DMS79 treated with DMSO at 0.1 percent for 48 hours (cell line): ENCODE measurements at places on chromosomes 12 and 14.

DNA sequence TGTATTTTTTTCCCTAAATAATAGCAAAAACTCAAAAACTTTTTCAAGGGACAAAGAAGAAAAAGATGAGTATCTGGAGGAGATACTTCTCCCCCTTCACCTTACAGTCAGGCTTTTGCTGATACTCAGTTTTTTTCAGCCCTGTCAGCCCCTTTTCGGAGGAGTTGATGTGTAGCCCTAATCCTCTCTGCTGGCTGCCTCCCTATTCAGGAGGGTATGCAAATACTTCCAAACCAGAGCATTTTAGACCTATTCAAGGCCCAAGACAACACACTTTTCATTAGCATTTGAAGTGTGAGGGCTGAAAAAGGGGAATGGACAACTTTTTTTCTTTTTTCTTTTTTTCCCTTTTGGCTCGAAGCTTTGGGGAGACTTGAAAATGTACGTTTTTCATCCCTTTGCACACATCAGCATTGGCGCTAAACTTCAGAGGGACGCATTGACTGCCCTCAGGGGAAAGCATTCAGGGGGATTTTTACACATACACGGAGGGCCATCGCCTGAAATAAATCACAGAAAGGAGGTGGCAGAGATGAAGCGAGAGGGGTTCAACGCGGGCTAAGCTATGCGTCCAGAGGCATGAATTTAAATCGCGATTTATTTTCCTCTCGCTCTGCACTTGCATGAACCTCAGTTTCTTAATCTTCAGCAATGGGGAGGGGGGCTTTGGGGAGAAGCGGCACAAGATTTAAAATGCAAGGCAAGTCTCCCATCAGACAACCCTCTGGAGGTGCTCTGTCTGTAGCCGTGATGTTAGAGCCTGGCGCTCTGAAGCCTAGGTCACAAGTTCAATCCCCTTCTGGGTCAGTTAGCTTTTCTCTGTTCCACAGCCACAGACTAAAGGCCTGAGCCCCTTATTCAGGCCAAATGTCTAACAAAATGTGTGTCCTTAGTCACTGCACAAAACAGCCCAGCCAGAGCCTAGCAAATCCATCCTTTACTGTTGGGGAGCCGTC is 86.3 kb downstream of the ASCL1 start:
- DNase-seq = no peak

DNA sequence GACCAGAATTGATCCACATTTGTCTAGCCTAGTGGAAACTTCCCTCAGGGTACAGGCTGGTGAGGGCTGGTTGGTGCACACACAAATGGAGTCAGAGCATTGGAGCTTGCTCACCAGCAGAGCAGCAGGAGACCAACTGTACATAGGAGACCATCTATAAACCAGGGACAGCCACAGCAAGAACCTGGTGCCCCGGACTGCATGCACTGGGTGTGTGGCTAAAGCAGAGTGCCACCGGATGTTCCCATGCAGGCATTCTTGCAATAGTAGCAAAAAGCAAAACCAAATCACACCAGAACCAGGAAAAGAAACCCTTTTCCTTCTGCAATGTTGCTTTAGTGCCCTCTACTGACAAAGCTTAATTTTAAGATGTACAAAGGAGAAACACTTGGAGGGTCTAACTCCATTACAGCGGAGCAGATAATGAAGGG is 136.4 kb downstream of the MDGA2 start:
- DNase-seq = no peak

DNA sequence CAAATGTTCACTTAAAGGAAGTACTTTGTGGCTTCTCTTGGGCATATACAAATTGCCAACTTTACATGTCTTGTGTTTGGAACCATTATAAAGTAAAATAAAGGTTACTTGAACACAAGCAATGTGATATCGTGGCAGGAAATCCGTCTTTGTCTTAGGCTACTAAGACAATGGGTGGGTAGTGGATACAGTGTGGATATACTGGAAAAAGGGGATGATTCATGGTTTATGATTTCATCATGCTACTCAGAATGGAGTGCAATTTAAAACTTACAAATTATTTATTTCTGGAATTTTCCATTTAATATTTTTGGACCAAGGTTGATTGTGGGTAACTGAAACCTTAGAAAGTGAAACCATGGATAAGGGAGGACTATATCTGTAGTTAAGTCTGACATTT is 48.4 kb downstream of the MYRFL start:
- DNase-seq = no peak

- DNase-seq = no peak
These were observed 151.9 kb downstream of the GXYLT1 start for GRCh38 chr12:41992692-41993215.

- no peak for DNase-seq
These were observed 16.9 kb upstream of the STON2 start for GRCh38 chr14:81416981-81417380.

GRCh38 chr14:69483765-69484443 is 624 bp upstream of the PLEKHD1 start:
- peak; percentile 83 for DNase-seq

DNA sequence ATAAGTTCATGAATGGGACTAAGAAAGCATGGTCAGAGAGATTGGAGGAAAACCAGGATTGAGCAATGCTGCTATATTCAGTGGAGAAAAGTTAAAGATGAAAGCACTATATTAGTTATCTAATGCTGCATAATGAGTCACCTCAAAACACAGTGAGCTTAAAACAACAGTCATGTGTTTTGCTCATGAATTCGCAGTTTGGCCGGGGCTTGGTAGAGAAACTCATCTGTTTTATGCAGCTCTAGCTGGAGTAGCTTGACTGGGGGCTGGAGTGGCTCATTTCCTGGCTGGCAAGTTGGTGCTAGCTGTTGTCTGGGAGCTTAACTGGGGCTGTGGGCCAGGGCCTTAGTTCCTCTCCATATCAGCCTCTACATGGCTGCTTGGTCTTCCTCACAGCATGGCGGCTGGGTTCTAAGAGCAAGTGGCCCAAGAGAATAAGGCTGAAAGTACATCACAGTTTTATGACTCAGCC is 90.1 kb downstream of the ADCK1 start:
- no peak for DNase-seq

DNA sequence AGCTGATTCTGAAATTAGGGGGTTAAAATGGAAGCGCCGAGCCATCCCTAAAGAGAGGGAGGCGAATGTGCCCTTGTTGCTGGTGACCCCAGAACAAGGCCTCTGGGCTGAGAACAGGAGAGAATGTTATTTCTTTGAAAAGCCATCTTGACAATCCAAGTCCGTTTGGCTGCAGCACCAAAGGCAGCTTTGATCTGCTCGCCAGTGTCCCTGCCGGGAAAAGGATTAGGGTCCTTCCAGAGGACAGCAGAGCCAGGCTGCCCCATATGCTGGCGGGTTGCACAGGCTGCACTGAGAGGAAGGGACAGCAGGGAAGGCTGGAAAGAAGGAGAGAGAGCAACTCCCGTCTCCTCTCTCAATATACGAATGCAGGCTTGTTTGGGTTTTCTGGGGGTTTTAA is 141.7 kb downstream of the TMEM132C start:
- no peak for DNase-seq

DNA sequence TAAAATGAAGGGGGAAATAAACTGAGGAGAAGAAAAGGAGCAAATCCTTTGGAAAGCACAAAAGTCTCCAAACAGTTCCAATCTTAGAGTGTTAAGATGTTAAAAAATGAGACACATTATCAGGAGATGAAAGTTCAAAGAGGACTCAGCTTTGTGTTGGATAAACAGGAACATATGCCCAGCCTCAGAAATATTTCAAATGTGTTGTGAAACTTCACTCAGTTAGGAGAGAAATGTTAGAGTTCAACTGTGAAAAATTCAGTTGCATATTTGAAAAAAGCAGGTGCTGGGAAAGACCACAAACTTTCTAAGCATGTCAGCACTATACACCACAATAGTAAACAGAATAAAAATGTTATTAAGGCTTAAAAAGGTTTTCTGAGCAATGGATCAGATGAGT is 136.8 kb upstream of the PRKD1 start:
- no peak for DNase-seq

DNA sequence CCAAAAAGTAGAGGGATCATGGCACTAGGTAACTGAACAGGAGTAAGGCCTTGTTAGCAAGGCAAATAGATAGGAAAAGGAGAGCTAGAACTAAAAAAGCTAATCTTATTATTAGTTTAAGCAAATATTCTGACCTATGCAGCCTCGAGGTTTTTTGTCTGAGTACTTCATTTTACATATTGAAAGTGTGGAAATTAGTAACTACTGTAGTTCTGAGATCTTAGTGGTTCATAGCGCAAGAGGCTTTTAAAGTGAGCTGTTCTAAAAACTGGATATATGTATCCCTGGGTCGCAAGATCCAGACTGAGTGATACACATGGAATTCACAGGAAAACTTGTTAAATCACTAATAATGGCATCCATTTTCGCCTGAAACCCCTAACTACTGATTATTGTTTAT is 411.0 kb upstream of the SOX5 start:
- no peak for DNase-seq

DNA sequence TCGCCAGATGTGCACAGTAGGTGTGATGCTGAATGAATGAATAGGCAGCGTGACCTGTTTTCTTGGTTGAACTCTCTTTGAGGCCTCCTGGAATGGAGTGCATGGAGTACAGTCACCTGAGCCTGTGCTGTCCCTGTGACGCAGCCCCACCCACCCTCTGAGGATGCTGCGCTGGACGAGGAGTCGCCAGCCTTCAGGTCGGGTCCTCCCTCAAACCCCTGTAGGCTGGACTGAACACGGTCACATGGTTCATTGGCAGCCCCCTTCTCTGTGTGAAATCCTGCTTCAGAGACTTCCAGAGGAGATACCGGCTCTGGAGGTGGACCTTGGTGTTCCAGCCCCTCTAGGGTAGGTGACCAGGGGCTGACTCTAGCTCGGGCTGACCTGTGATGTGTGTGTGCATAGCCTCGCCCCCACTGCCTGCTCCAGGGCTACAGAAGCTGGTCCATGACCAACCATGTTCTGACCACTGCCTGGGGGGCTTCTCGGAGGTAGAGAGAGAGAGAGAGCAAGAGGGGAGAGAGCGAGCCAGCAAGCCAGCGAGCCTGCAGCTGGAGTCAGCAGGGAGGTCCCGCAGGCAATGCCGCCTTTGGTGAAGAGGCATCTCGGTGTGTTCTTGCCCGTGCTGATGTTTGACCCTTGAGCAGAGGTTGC is 158.0 kb upstream of the RTL1 start:
- DNase-seq = no peak

GRCh38 chr14:85907536-85907935 is 377.6 kb downstream of the FLRT2 start:
- no peak for DNase-seq

DNA sequence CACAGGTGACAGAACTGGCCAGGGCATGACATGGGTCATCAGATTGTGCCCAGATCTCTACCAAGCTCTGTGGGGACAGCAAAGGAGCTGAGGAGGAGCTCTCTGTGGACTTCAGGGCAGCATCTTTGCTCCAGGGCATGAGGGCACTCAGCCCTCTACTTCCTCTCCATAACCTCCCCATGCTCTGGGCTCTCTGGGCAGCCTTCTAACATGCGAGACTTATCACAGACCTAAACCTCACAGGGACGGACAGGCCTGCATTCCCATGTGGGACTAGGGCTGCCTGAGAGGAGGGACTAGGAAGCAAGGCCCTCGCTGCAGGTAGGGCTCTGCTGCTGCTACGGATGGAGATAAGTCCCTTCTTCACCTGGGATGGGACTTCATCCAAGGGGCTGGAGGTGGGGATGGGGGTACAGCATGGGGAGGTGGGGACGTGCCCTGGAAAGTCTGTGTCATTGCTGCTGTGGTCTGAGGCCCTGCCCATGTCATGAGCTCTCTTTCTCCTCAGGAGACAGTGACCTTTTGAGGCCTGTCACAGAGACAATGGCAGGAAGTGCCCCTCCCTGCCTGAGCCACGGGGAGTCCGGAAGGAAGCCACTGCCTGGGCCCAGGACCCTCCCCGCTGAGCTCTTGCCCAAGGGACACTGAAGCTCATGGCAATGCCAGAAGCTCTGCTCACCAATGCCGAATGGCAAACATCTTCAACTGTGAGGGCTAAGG is 44.1 kb downstream of the PITPNM2 start:
- no peak for DNase-seq

- DNase-seq = no peak
These were observed 22.3 kb upstream of the ACTN1 start for GRCh38 chr14:69001375-69001774.

GRCh38 chr14:66037361-66037760 is 448.8 kb upstream of the CCDC196 start:
- DNase-seq = no peak
